ENCODE measurements at places on chromosomes 7 and 10. TPM values are rescaled to one million over a fixed set of nuclear protein-coding genes. Genes with fewer than 3 reads are reported as not detected.

The PAPOLB gene
- total RNA-seq = not detected

The FANK1 gene
- 2.5 TPM for total RNA-seq

The INSYN2A gene
- not detected for total RNA-seq

The FOXP2 gene
- 8.5 TPM for total RNA-seq

The MSMB gene
- total RNA-seq = not detected

The FBXO24 gene
- total RNA-seq = 0.19 TPM

The ARL3 gene
- 3.9 TPM for total RNA-seq

The CNPY1 gene
- not detected for total RNA-seq

The CFTR gene
- not detected for total RNA-seq

The TOMM7 gene
- total RNA-seq = 63.2 TPM

The HIF1AN gene
- 9.7 TPM for total RNA-seq

The SLC26A3 gene
- not detected for total RNA-seq

The CABCOCO1 gene
- 0.76 TPM for total RNA-seq

The GPR85 gene
- 2.8 TPM for total RNA-seq

The CCL26 gene
- total RNA-seq = not detected

The ADCYAP1R1 gene
- 0.19 TPM for total RNA-seq

The ADCY1 gene
- 0.67 TPM for total RNA-seq

The CUTC gene
- 18.0 TPM for total RNA-seq

Measured in vein endothelial cell (primary cell).